B cell (primary cell): ENCODE measurements at places on chromosomes 6 and 20. TPM values are rescaled to one million over a fixed set of nuclear protein-coding genes. Genes with fewer than 3 reads are reported as not detected.

DNA sequence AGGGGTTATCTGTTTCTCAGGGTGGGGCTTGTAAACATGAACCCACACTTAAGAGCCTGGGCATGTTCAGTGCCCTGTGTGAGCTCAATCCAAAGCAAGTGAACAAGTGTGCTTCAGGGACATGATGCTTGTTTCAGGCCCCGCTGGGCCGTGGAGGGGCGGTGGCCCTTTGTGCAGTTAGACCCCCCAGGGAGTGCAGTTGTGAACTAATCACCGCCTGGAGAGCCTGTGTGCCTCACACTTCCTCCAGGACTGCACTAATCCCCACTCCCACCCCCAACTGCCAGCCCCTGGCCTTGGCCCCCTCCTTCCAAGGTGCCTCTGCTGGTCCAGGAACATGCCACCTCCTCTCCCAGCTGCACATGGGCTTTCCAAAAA lies 58.1 kb downstream of the RREB1 start:
- no peak for DNase-seq

DNA sequence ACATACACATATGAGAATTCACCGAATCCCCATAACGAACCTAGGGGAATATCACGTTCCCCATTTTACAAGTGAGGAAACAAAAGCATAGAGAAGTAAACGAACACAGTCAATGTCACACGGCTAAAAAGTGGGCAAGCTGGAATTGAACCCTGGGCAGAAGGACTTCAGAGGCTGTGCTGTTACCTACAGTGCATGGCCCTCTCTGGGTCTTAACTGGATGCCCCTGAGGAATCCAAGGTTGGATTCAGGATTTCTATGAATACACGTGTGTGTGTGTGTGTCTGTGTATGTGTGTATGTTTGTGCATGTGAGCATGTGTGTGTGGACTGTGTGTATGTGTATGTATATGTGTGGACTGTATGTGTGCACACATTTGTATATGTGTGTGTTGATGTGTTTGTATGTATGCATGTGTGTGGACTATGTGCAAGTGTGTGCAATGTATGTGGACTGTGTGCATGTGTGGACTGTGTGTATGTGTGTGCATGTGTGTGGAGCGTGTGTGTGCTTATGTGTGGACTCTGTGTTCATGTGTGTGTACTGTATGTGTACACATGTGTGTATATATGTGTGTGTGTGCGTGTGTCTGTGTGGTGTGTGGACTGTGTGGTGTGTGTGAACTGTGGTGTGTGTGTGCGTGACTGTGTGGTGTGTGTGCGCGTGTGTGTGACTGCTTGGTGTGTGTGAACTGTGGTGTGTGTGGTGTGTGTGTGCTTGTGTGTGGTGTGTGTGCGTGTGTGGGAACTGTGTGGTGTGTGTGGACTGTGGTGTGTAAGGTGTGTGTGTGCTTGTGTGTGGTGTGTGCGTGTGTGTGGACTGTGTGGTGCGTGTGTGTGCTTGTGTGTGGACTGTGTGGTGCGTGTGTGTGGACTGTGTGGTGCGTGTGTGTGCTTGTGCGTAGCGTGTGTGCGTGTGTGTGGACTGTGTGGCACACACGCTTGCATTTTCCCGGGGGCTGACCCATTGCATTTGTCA lies 49.0 kb downstream of the HNF4A start:
- no peak for DNase-seq

The LZTS3 gene
- total RNA-seq = 5.1 and 6.4 TPM in 2 replicates

GRCh38 chr20:49384437-49385434 lies 97.7 kb downstream of the KCNB1 start:
- peak; percentile 34 for DNase-seq

The TINAG gene
- not detected in 2 replicates for total RNA-seq

The THBS2 gene
- not detected in 2 replicates for total RNA-seq

DNA sequence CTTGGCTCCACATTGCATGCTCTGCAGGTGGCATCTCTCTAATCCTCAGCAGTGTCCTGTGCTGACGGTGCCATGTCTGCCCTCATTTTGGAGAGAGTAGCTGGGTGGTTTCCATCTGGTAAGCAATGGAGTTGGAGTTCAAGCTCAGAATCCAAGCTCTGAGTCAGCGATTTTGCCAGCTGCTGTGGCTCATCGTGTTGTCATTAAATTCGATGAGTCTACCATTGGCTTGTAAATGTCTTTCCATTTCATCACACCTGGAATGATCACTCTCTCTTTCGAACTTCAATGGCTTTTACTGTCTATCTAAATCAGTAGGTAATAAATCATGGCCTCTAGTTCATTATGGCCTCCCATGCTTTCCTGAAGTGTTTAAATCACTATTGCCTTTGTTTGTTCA lies 378.5 kb upstream of the TSHZ2 start:
- no peak for DNase-seq

GRCh38 chr6:106122306-106122918 lies 36.3 kb downstream of the PRDM1 start:
- no peak for DNase-seq

GRCh38 chr6:134152767-134153485 lies 100.5 kb upstream of the SLC2A12 start:
- DNase-seq = no peak

The BEND6 gene
- total RNA-seq = not detected in 2 replicates

DNA sequence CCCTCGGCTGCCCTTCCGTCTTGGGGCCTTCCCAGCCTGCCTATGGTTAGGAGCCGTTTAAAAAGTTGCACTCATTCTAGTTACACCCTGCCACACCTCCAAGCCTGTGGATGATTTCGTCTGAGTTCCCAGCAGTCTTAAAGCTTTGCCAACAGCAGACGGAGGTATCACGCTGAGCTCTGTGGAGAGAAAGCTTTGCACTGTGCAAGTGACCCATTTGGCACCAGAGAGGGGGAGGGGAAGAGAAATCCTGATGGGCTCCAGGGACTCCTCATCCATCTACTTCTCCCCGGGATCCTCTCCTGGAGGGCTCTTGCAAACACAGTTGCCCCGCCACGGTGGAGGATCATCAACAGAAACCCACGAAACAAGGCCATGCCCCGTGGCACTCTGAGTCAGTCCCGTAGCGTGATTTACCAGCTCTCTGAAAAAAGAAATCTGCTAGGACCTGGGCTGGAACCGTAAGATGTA lies 98.8 kb upstream of the CITED2 start:
- DNase-seq = no peak

- no peak for DNase-seq
Observed at GRCh38 chr6:86215323-86215722, 572.6 kb upstream of the SYNCRIP start.
